ENCODE measurements at places on chromosomes 12 and 14. TPM values are rescaled to one million over a fixed set of nuclear protein-coding genes. Genes with fewer than 3 reads are reported as not detected.

DNA sequence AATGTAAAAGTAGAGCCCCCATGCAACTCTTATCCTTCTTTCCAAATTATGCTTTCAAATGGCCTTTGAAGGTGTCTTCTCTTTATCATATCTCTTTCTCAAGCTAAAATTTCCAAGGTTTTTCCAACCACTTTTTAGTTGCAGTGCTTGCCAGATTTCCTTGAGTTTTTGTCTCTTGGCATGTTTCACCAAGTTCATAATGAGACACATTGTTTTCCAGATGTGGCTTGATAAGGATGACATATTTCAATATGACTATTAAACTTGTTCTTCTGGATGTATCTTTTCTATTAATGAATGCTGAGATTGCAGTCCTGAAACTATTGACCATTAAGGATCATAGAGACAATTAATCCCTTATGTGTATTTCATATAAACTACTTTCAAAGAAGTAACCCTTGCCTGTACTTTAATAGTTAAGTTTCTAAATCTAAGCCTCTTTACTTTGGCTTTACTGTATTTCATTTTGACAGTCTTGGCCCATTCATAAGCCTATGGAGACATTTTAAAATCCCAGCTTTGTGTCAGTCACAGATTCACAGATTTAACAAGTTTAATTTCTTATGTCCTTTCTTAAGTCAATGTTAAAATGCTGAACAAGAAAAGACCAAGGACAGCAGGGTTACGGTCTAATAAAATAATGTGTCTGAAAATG is 151.5 kb downstream of the LRFN5 start:
- H3K4me1 ChIP-seq = no peaks in the 10 kb centered on the region
- no peak overlapping the region for H3K4me3 ChIP-seq
- no peak overlapping the region for H3K27ac ChIP-seq
- no peak for DNase-seq
- H3K36me3 ChIP-seq = no peaks in the 10 kb centered on the region

GRCh38 chr14:96565811-96566210 is 63.6 kb downstream of the PAPOLA start:
- no peaks in the 10 kb centered on the region for H3K4me1 ChIP-seq
- no peak for DNase-seq
- H3K36me3 ChIP-seq = no peaks in the 10 kb centered on the region
- H3K27me3 ChIP-seq = no peaks in the 10 kb centered on the region
- H3K4me3 ChIP-seq = no peak overlapping the region

DNA sequence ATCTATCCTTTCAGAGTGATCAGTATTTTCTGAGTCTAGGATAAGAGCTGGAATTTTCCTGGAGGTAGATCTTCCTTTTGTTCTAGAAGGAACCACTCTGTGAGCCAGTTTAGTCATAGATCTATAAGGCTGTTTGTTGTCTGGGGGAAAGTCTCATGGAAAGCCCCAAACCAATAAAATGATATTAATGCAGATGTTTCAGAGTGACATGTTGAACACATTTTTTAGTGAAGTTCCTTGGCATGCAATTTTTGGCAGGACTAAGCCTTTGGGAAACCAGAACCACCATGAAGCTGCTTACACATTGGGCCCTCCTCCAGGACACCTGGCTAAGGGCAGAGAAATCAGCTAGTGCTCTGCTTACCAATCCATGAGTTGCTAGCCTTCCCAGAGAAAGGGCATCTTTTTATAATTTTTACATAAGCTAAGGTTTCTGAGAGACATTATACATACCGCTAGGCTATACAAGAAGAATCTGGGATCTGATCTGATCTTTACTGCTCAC is 101.5 kb upstream of the PCED1B start:
- H3K4me3 ChIP-seq = no peak overlapping the region
- no peaks in the 10 kb centered on the region for H3K4me1 ChIP-seq
- H3K27me3 ChIP-seq = no peaks in the 10 kb centered on the region
- H3K27ac ChIP-seq = no peak overlapping the region
- DNase-seq = no peak

Gene SERPINA5
- 32.9 TPM for total RNA-seq

DNA sequence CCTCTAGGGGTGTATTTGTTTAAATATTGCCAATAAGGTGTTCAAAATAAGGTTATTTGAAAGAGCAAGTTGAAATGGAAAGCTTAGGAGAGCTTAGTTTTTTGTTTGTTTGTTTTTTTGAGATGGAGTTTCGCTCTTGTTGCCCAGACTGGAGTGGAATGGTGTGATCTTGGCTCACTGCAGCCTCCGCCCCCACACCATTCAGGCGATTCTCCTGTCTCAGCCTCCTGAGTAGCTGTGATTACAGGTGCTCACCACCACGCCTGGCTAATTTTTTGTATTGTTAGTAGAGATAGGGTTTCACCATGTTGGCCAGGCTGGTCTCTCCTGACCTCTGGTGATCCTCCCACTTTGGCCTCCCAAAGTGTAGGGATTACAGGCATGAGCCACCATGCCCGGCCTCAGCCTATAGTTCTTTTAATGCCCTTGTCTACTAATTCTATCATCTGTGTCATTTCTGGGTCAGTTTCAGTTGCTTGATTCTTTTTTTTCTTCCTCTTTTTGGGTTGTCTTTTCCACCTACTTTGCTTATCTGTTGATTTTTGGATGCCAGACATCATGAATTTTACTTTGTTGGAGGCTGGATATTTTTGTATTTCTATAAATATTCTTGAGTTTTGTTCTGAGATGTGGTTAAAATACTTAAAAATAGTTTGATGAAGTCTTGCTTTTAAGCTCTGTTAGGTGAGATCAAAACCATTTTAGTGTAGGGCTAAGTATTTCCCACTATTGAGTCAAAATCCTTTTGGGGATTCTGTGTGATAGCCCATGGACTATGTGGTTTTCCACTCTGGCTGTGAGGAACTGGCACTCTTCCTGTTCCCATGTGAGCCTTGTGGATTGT is 18.7 kb downstream of the RCOR1 start:
- H3K27ac ChIP-seq = no peak overlapping the region
- H3K4me1 ChIP-seq = no peaks in the 10 kb centered on the region
- H3K4me3 ChIP-seq = no peak overlapping the region
- no peaks in the 10 kb centered on the region for H3K27me3 ChIP-seq
- H3K36me3 ChIP-seq = no peaks in the 10 kb centered on the region
- no peak for DNase-seq

- H3K4me3 ChIP-seq = no peak overlapping the region
- H3K36me3 ChIP-seq = no peaks in the 10 kb centered on the region
- no peak for DNase-seq
- H3K4me1 ChIP-seq = no peaks in the 10 kb centered on the region
- no peak overlapping the region for H3K27ac ChIP-seq
Measured at GRCh38 chr14:56794088-56794556, 16.2 kb downstream of the OTX2 start.

DNA sequence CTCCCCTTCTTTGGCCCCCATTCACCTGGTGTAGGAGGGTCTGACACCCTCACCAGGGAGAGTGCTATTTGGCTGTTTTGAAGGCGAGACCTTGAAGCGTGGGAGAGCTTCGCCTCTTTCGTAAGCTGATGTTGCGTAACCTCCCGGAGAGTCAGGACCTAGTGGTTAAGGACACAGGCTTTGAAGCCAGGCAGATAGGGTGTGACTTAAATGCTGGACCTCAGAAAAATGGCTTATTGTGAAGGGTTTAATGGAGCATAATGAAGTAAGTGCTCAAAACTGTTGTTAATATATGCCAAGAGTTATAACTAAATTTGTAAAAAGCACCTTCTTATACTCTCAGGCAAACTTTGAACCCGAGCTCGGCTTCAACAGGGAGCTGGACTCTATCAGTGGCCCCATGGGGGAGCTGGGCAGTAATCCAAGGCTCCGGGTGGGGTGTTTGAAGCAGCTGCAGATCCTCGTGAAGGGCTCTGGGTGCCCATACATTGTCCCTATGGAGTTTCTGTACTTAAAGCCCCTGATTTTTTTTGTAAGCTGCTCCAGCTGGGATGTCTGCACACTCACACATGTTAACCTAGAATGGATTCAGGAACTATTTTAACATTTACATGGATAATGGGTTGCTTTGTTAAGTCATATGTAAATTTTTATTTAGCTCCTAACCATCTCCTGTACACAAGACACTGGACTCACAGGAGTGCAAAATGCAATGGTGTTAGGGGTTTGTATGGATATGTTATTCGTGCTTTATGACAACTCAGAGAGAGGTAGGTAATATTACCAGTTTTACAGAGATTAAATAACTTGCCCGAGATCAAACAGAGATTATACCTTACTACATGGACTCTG is 26.0 kb downstream of the PPFIBP1 start:
- no peaks in the 10 kb centered on the region for H3K27me3 ChIP-seq
- H3K4me3 ChIP-seq = peak overlapping the region; percentile 23
- peaks cover 8% of the 10 kb centered on the region for H3K4me1 ChIP-seq
- peak; percentile 87 for DNase-seq
- no peaks in the 10 kb centered on the region for H3K36me3 ChIP-seq
- peak overlapping the region; percentile 82 for H3K27ac ChIP-seq

DNA sequence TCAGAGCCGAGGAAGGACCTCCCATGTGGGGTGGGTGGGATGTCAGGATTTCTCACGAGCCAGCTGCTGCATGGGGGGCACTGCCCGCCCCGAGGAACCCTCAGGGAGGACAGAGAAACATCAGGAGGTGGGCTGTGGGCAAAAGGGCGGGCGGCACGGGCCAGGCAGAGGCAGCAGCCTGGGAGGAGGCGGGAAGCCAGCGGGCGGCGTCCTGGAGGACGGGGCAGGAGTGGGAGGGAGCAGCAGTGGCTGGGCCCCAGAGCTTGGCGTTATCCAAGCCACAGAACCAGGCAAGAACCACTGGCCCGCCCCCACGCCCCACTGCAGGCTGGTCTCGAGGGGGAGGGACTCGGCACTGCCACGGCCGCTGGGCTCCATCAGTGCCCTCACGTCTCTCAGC is 2.4 kb downstream of the C14orf180 start:
- peak overlapping the region; percentile 7 for H3K4me3 ChIP-seq
- DNase-seq = no peak
- H3K4me1 ChIP-seq = peaks cover 5% of the 10 kb centered on the region
- no peaks in the 10 kb centered on the region for H3K27me3 ChIP-seq
- no peak overlapping the region for H3K27ac ChIP-seq
- H3K36me3 ChIP-seq = no peaks in the 10 kb centered on the region

Gene MCRS1
- total RNA-seq = 52.4 TPM

GRCh38 chr12:89234324-89235114 is 117.8 kb downstream of the DUSP6 start:
- peaks cover 4% of the 10 kb centered on the region for H3K4me1 ChIP-seq
- DNase-seq = no peak
- no peak overlapping the region for H3K27ac ChIP-seq

DNA sequence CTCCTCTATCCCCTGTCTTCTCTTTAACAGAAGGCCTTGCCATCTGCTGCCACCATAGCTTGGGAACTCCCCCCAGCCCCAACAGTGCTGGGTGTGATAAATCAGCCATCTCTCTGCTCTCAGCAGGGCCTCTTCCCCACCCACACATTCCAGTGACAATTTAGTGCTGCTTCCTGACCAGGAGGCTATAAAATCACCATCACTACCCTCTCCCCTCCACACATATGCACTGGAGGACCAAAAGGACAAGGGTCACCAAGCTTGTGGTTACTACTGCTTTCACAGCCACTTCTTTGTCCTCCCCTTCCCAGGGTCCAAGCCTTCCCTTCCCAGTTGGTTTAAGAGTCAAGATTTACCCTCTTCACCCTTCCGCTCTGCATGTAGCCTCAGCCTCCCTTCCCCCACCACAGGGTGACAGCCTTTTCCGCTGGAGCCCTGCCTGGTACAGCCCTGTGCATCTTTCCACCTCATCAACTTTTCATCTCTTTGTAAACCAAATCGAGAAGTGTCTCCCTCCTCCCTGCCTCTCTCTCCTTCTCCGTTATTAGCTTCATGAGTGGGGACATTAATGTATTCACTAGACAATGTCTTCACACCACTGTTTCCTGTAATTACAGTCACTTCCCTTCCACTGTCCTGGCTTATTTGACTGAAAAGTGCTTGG is 9.4 kb downstream of the PSMB5 start:
- no peaks in the 10 kb centered on the region for H3K4me1 ChIP-seq
- H3K4me3 ChIP-seq = no peak overlapping the region
- DNase-seq = no peak
- no peak overlapping the region for H3K27ac ChIP-seq

GRCh38 chr14:93984987-93985410 is 8.6 kb upstream of the ASB2 start:
- H3K36me3 ChIP-seq = no peaks in the 10 kb centered on the region
- no peaks in the 10 kb centered on the region for H3K27me3 ChIP-seq
- no peak overlapping the region for H3K27ac ChIP-seq
- H3K4me1 ChIP-seq = peaks cover 5% of the 10 kb centered on the region

GRCh38 chr12:57153415-57153997 is 6.1 kb upstream of the LRP1-AS start:
- peaks cover 19% of the 10 kb centered on the region for H3K4me1 ChIP-seq
- no peaks in the 10 kb centered on the region for H3K27me3 ChIP-seq
- H3K27ac ChIP-seq = peak overlapping the region; percentile 91
- H3K4me3 ChIP-seq = no peak overlapping the region
- no peak for DNase-seq

DNA sequence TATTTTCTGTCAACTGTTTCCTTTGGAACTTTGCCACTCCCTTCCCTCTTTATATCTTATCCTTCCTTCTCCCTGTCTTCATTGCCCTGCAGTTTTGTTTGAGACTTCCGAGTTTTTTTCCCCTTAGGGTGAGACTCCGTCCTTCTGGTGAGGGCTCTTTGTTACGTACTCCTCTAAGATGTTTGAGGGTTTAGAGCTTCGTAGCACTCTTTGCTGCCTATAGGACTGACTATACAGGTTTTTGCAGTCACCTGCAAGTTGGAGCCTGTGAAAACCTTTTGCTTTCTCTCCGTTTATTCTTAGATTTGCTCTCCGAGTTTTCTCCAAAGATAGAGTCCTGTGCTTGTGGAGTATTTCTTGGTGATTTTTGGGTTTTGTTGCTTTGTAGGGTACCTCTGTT is 41.7 kb upstream of the MYRFL start:
- H3K27me3 ChIP-seq = no peaks in the 10 kb centered on the region
- no peak for DNase-seq
- no peaks in the 10 kb centered on the region for H3K4me1 ChIP-seq
- peaks cover 5% of the 10 kb centered on the region for H3K36me3 ChIP-seq

GRCh38 chr12:93943780-93944179 is 204.6 kb upstream of the PLXNC1 start:
- no peak overlapping the region for H3K4me3 ChIP-seq
- no peaks in the 10 kb centered on the region for H3K4me1 ChIP-seq

DNA sequence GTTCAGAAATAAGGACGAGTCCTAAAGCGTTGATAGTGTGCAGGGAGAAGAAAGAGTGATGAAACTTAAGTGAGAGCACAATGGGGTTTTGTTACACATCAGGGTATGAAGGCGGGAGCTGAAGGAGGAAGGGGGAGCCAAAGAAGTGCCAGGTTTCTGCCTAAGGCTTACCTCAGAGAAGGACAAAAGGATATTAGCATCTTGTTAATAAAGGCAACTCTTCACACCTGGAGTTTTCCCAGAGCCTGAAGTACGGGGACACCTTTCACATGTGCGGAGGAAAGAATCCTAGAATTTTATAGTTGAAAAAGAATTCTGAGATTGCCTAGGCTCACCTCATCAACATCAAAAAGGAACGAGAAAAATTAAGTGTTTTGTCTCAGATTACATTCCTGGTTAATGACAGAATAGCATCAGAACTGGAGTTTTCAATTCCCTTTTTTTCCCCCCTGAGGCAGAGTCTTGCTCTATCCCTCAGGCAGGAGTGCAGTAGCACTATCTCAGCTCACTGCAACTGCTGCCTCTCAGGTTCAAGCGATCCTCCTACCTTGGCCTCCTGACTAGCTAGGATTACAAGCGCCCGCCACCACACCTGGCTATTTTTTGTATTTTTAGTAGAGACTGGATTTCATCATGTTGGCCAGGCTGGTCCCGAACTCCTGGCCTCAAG is 2.2 kb upstream of the SAV1 start:
- H3K4me1 ChIP-seq = no peaks in the 10 kb centered on the region
- H3K27ac ChIP-seq = peak overlapping the region; percentile 99
- peak; percentile 74 for DNase-seq

Gene C12orf57
- total RNA-seq = 824 TPM

GRCh38 chr14:43413084-43413483 is 1094.0 kb downstream of the FSCB start:
- H3K4me1 ChIP-seq = no peaks in the 10 kb centered on the region
- DNase-seq = no peak
- H3K27me3 ChIP-seq = no peaks in the 10 kb centered on the region
- no peak overlapping the region for H3K4me3 ChIP-seq
- H3K36me3 ChIP-seq = no peaks in the 10 kb centered on the region

Measured in breast epithelium (tissue), 4 donors.